ENCODE measurements at places on chromosomes 2 and 18. TPM values are rescaled to one million over a fixed set of nuclear protein-coding genes. Genes with fewer than 3 reads are reported as not detected.

PTH2R gene
- not detected for polyA plus RNA-seq

ASPRV1 gene
- 0.20 TPM for polyA plus RNA-seq

DYNAP gene
- polyA plus RNA-seq, result not detected

GALNT3 gene
- polyA plus RNA-seq, result 48.7 TPM

IHH gene
- not detected for polyA plus RNA-seq

HRH4 gene
- polyA plus RNA-seq, result not detected

FAM98A gene
- polyA plus RNA-seq, result 24.5 TPM

ZNF804A gene
- polyA plus RNA-seq, result not detected

MAP2 gene
- polyA plus RNA-seq, result 3.1 TPM

FBXO36 gene
- polyA plus RNA-seq, result 1.2 TPM

TFPI gene
- 0.14 TPM for polyA plus RNA-seq

NEU2 gene
- polyA plus RNA-seq, result not detected

QPCT gene
- polyA plus RNA-seq, result 6.4 TPM

LIPG gene
- polyA plus RNA-seq, result 28.8 TPM

IL1RL1 gene
- 0.03 TPM for polyA plus RNA-seq

SATB2 gene
- 0.57 TPM for polyA plus RNA-seq

All from foreskin keratinocyte (primary cell).